Mucosa of gallbladder (tissue), 1 donor: ENCODE measurements at places on chromosomes 1 and 21.

- no peak for DNase-seq
Measured at GRCh38 chr1:231636157-231636556, 9.6 kb downstream of the DISC1 start.

- DNase-seq = no peak
Measured at GRCh38 chr1:93036672-93037071, 42.4 kb upstream of the MTF2 start.

GRCh38 chr1:35136780-35137179 lies 56.2 kb downstream of the SFPQ start:
- no peak for DNase-seq

DNA sequence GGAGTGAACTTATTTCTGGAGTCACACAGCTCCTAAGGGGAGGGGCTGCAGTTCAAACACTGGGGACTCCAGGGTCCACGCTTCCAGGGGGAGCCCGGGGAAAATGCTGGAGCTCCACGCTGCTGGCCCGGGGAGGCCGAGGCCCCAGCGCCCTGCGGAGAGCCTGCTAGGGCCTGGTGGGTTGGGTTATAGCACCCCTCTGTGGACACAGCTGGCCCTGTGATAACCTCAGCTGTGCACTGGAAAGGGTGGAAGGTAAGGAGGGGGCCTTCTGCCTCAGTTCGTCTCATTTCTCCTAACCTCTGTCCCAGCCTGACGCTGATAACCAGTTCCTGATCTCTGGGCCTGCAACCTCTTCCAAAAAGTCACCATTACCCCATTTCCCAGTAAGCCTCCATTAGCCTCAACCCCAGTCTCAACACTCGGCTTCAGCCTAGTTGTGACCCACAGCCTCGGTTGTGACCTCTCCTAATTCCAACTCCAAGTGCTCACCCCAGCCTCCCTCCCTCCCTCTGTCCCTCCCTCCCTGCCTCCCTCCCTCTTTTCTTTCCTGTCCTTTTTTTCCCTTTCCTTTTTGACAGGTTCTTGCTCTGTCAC lies 7.1 kb downstream of the NBL1 start:
- DNase-seq = peak; percentile 64

DNA sequence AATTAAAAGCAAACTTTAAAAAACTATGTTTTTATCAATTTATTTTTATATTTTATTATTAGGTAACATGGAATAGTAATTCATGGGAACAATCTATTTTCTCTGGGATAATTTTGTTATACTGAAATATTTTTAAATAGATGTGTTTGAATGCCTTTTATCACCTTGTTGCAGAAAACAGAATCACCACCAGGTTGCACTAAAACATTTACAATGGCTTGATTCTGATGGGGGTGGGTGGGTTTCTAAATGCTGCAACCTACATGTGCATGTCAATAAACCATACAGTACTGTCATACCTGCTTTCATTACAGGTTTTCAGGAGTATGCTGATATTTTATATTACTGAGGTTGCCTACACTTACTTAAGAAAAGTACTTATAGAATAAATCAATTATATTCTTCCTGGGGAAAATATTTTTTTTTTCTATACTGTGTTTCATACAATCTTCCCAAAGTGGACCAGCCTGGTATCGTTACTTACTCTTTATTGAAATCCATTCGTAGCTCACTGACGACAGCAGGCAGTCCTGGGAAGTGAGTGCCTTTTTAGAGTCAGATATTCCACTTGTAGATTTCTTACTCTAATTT lies 132.8 kb downstream of the PTPRC start:
- DNase-seq = no peak

- no peak for DNase-seq
Measured at GRCh38 chr21:34644825-34645224, 24.0 kb upstream of the CLIC6 start.

DNA sequence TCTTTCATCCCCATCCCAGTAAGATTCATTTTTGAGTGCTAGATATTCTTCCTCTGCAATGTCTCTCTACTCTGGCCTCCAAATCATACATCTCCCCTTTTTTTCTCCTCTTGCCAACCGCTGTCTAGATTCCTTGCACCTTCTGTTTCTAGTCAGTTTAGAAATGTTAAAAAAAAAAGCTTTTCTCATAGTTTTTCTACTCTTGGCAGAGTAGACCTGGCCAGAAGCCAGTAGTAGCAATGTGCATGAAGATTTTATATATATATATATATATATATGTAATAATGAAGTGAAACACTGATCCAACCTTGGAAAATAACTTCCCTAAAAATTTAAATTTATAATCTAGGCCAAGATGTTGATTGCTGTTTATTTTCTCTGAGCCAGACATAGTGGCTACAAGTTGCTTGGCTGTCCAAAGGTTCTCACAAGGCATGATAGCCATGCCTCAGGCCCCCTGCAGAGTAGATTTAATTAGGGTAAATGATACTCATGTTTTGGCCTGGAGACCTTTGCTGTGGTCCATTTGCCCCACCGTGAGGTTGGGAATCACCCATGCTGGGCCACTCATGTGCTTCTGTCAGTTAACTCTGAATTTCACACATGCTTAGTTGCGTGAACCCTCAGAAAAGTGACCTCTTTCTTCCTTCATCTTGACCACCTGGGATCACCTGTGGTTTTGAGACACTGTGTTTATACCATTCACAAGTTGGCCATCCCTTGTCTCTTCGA lies 103.4 kb upstream of the KCNE2 start:
- no peak for DNase-seq

GRCh38 chr1:30645807-30646206 lies 77.6 kb downstream of the MATN1 start:
- DNase-seq = no peak

GRCh38 chr21:38917043-38917774 lies 111.5 kb downstream of the ETS2 start:
- no peak for DNase-seq

GRCh38 chr1:216935901-216936300 lies 212.7 kb upstream of the ESRRG start:
- no peak for DNase-seq

DNA sequence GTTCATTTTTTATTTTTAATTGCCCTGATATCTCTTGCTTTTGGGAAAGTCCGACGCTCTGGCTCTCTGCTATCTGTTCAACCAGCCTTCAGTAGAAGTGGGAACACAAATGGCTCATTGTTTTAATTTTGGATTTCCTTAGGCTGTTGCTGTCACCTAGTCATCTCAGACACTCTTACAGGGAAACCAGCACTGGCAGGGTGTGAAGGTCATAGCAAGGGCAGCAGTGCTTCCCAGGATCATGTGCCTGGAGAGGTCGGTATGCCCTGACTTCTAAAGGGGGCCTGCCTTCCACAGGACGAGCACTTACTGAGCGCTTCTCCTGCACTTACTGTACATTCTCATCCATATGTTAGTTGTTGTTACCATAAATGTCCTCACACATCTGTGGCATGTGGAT lies 224.2 kb downstream of the DISC1 start:
- no peak for DNase-seq

DNA sequence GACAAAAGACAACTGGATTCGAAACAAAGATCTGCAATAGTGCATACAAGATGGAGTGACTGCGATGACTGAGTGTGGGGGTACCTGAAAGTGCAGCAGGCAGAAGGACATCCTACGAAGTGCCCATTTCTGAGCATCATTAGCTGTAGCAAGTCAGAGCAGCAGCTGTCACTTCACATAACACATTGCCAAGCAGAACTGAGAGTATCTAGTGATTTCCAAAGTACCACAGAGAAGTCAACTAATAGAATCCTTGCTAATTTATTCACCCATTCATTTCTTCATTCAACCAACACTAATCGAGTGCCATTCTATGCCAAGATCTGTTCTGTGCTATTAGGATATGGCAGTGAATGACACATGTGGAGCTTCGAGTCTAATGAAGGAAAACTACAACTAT lies 31.6 kb upstream of the CAMSAP2 start:
- no peak for DNase-seq

DNA sequence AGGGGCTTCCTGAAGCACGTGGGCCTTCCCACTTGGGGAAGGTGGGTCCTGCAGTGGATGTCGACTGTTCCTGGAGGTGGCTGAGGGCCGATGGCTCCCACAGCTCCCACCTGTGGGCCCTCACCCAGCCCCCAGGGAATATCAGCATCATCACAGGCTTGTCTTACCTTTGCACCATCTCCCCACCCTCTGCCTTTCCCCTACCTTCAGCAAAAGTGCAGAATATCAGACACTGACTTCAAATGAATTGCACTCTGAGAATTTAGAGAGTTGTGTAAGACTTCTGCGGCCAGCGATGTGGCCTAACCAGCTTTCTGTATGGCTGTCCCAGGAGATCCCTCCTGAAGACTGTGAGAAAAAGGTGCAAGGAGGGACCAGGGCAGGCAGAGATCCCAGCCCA lies 105.4 kb downstream of the PRDM2 start:
- DNase-seq = no peak

- peak; percentile 72 for DNase-seq
Measured at GRCh38 chr1:159970932-159971342, 16.9 kb upstream of the SLAMF9 start.

DNA sequence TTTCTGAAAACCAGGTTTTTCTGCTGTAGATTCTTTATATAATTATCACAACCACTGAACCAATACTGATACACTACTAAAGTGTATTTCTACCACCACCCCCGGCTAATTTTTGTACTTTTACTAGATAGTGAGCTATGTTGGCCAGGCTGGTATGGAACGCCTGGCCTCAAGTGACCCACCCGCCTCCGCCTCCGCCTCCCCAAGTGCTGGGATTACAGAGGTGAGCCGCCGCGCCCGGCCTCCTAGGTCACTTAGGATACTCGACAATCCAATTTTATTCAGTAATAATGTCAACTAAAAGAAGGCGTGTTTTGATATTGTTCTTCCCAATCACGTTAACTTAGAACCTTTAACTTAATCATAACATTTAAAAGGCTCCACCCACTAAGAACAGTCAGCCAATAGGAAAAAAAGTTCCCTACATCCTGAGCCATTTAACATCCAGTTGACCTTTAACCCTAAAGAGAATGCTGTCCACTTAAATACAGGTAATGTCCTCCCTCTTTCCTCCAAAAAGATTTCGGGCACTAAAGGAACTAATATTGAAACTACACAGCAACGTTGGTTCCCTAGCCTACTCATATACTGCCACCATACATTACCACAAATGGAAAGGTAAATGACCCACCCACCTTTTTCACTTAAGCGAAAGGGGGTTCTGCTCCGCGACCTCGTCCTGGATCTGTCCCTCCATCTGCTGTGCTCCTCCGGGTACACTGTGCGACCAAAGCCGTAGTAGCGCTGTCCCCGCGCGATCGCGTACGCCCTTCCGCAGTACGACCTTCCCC lies 1.2 kb downstream of the RSRP1 start:
- DNase-seq = no peak

- DNase-seq = no peak
Measured at GRCh38 chr1:17369466-17369865, 2.5 kb upstream of the PADI6 start.

DNA sequence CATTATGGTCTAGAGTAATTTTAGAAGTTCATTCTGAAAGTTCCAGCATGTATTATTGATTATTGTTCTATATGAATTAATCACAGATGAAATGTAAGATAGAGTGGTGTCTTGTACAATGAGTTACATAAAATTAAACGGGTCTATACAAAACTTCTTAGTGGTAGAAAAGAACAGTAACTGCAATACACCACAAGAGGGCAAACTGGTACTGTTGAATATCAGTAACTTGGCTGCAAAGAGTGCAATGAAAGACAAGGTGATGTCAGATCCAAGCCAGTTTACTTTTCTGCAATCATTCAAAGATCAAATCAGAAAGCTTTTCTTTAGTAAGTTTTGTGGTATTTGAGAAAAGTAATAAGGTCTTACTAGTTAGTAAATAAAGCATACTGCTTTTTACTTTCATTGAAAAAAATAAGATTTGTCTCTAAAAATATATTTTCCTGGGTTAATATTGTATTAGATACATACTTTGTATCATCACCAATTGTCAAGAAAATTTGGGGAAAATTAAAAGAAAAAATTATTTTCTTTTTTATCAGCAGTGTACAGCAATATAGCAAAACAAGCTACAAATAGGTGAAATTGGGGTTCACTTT lies 66.4 kb upstream of the BTG3 start:
- peak; percentile 11 for DNase-seq

DNA sequence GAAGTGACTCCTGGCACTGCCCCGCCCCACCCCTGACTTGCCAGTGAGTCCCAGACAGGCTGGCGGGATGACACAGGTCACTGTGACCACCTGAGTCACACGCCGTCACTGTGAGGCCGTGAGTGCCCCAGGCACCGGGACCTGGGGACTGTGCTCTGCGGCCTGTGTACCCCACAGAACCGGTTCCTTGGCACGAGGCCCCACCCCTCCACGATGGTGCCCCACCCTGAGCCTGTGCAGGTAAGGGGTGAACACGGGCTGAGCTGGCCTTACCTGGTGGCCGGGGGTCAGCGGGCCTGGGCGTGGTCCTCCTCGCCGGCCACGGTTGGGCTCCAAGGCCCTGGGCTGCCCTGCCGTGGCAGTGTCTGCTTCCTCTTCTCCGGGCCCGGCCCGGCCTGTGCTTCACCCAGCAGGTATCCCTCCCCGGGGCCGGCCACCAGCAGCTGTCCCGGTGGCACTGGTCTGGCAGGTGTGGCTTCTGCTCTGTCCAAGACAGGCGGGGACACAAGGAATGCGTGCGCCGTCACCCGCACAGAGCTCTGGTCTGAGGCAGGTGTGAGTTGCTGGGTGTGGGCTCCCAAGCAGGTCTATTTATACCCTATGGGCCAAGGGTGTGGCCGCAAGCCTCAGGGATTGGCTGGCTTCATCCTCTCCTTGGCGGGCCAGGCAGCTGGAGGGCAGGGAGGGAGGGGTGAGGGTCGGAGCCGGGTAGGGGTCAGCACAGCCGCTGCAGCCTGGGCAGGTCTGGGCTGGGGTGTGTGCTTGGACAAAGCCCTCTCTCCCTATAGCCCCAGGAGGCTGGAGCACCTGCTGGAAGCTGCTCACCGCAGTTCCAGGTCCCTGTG lies at the start of gene RNF223:
RNF223 (minus strand) TSS at position 564 of the 845 bp plus-strand sequence. CDS start 1,740 bp downstream, outside the sequence.
- peak; percentile 59 for DNase-seq

DNA sequence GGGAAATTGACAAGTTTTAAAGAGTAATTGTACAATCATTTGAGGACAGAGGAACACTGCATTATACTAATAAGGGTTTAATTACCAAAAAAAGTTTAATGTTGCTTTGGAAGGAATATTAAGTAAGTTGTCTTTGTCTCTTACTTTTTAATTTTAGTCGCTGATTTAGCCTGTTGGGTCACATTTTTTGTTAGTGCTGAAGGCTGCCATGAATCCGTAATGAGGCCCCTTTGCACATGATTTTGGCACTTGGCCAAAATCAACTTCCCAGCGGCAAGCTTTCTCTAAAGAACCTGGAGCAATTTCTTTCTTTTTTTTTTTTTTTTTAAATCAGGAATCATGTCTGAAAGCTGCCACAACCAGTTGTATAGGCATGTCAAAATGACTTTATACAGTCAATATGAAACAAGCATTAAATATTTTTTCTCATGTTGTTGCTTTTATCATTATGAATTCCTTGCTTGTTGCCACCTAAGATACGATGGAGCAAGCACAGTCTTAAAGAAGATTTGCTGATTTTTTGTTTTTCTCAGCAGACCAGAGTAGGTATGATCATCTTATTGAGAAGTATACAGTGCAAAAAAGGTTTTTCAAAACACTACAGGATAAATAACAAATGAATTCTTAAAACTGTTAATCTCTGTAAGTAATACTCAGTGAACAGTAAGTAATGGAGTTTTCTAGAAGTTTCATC lies 690.4 kb downstream of the USP25 start:
- peak; percentile 54 for DNase-seq

GRCh38 chr1:39406533-39407450 lies 84.6 kb upstream of the BMP8A start:
- no peak for DNase-seq

GRCh38 chr1:116493484-116494352 lies 77.1 kb downstream of the CD58 start:
- DNase-seq = no peak

- peak; percentile 64 for DNase-seq
Measured at GRCh38 chr1:39646232-39647081, 7.0 kb upstream of the HEYL start.
